ENCODE measurements at places on chromosomes 1 and 21. TPM values are rescaled to one million over a fixed set of nuclear protein-coding genes. Genes with fewer than 3 reads are reported as not detected.

DNA sequence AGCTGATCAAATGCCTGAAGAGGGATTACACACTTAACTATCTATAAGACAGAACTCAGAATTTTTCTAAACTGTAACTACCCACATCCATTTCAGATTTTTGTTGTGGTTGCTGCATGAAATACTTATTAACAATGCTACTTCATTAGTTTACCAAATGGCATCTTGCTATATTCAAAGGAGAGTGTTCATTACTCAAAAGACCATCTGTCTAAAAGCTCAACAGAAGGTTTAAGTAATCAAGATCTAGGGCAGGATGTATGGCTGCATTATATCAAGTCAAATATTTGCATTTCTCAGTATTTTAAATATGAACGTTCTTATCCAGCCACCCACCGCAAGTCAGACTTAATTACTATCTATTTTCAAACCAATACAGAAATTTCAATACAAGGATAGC is 79.9 kb downstream of the SIPA1L2 start:
- DNase-seq = no peak

DNA sequence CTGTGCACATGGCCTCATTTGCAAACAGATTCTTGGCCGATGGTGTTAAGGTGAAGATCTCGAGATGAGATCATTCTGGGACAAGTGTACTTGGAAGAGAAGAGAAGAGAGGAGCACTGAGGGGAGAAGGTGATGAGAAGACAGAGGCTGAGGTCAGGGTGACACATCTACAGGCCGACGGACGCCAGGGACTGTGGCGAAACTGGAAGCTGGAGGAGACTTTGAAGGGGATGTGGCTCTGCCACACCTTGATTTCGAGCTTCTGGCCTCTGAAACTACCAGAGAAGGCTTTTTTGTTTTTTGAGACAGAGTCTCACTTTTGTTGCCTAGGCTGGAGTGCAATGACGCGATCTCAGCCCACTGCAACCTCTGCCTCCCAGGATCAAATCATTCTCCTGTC is 137.5 kb upstream of the TMEM51 start:
- DNase-seq = no peak

GRCh38 chr1:19651141-19651737 is 7.1 kb downstream of the NBL1 start:
- DNase-seq = peak; percentile 16

DNA sequence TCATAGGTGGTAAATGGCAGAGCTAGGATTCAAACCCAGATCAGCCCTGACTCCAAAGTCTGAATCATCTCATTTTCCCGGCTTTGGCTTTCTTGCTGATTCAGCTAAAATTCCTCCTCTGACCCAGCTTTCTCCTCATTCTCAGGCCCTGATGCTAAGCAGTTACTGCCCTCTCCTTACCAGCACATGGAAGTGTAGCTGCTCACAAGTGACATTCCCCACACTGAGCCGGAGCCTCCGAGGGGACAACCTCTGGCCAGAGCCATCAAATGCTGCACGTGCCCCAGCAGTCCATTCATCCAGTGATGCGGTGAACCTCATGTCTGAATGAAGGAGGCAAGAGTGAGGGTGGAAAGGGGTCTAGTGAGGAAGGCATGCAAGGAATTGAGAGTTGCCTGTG is 11.1 kb downstream of the ITGA10 start:
- DNase-seq = no peak

DNA sequence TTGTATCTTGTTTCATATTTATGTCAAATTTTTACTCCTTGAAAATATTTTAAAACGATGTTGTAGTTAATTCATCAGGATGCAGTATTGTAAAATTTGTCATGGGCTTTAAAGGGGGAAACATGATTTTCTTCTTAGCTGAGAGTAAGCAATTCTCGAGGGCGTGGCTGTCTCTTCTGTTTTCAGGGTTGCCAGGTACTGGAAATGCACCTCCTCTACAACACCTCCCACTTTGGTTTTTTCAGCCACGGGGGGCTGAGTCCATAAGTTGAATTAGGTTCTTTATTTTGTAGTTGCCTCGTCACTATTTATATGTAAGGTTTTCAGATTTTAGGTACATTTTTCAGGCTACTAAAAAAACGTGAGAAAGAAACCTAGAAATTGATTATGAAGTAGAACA is 64.0 kb downstream of the PRDM2 start:
- no peak for DNase-seq

GRCh38 chr21:28908351-28908750 is 84.3 kb downstream of the LTN1 start:
- no peak for DNase-seq

GRCh38 chr1:112358798-112359408 is 37.1 kb upstream of the CTTNBP2NL start:
- DNase-seq = peak; percentile 45

DNA sequence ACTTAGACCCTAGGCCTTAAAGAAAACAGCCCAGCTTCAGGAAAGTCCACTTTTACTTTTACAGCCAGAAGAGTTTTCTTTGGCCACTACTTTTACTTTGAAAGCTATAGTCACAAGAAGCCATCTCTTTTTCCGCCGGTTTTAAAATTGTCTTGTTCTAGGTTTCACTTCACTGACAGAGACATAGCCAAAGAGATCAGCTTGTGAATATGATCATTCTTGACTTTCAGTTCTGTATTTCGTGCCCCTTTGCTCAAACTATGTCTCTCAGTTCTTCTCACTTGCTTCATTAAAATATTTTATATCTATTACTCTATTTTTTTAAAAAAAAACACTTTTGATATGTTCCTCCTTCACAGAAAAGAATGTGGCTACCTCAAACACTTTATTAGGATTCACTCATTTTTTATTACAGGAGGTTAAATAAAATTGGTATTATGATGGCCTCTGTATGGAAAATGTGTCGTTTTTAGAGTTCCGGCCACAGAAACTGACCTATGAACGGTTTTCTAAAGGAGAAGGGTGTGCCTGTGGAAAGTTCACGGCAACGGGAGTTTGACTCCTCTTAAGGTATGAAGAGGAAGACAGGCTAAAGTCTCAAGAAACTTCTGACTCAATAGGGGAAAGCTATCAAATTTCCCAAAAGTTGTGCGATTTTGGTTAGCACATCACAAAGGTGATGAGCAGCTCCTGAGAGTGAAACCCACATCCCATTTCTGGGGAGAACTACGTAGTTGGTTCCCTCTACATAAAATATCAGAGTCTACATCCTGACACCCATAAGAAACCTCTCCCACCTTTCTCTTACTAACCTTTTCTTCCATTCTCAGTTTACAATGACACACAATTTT is 1.2 kb downstream of the MCOLN2 start:
- peak; percentile 11 for DNase-seq

DNA sequence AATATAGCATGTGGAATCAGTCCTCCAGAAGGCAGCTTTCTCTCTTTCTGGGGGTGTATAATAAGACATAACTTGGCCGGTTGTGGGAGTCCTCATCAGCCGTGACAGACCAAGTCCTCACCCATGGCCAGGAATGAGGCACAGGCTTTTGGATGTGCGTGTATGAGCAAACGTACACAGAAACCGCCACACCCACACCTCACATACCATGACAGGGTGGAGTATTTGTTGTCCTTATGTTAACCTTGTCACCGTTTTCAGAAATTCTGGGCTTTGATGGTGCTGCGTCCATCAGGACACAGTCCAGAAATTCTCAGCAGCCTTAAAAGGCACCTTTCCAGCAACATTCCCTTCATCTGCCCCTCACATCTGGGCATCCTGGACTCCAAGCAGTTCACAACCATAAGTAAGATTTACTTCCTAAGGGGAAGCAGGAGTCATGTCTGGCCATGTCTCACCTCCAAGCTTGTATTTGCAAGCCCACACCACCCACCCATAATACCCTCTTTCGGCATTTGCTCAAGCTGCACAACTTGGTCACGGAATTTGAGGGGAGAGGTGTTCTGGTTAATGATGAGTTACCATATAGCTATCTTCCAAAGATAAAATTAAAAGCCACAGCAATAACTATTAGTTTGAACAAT is 12.4 kb downstream of the C1orf116 start:
- peak; percentile 100 for DNase-seq

- peak; percentile 57 for DNase-seq
These were observed 180.6 kb downstream of the PAPPA2 start for GRCh38 chr1:176643536-176643935.

GRCh38 chr1:234618737-234619049 is 8.7 kb upstream of the IRF2BP2 start:
- no peak for DNase-seq

GRCh38 chr1:151621351-151621750 is 9.5 kb downstream of the SNX27 start:
- DNase-seq = no peak

DNA sequence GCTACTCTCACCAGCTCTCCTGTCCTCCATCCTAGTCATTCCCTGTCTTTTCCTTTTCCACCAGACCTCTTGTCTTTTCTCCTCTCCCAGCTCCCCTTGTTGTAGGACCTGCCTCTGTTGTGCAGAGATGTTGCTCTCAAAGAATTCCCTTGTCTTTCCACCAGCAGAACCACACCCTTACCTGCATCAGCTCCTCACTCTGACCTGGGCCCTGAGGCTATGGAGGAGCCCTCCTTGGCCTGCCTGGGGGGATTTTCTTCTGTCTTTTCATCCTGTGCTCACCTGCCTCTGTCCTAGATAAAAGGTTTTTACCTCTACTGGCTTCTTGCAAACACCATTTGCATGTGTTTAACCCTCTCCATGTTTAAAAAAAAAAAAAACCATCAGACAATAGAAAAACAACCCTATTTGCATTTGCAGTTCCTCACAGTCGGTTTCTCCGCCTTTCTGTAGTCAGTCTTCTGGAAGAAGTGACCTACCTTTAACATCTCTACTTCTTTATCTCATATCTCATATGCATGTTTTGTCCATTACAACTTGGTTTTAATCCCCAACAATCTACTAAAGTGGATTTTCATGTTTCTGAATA is 12.1 kb downstream of the FCRL5 start:
- no peak for DNase-seq

- no peak for DNase-seq
These were observed 61.4 kb upstream of the PAX7 start for GRCh38 chr1:18569251-18569650.

GRCh38 chr1:208028526-208028925 is 117.6 kb upstream of the CD34 start:
- no peak for DNase-seq

GRCh38 chr1:203551550-203551949 is 57.6 kb downstream of the OPTC start:
- peak; percentile 72 for DNase-seq

DNA sequence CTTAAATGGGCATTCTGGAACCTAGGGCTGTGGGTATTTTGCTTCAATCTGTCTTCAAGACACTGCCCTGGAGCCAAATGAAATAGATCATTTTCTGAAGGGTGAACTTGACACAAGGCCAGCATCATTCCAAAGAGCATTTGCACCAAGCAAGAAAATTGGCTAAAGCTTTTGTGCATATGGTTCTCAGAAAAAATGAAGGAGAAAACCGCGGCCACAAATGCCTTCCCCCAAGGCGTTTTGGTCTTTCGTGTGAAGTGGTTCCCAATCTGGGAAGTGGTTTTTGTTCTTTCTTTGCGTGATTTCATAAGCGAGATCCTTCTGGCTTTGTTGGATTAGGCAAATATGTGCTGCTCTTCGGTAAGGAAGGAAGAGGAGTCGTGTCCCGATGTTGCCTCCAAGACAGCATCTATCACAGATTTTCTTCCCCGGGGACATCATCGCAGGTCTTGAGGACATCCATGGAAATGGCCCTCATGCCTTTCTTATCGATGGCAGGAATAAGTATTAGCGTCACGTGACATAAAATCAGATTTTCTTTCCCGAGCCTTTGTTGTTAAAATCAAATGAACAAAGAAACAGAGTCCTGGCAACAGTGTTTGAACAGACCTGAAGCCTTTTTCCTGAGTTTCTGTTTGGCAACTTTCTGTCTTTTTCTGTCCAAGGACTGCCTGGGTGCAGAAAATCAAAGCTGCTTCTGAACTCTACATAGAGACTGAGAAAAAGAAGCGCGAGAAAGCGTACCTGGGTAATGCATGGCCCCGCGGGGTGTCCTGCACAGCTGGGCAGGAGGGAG is 31.0 kb downstream of the ATP5PO start:
- no peak for DNase-seq

DNA sequence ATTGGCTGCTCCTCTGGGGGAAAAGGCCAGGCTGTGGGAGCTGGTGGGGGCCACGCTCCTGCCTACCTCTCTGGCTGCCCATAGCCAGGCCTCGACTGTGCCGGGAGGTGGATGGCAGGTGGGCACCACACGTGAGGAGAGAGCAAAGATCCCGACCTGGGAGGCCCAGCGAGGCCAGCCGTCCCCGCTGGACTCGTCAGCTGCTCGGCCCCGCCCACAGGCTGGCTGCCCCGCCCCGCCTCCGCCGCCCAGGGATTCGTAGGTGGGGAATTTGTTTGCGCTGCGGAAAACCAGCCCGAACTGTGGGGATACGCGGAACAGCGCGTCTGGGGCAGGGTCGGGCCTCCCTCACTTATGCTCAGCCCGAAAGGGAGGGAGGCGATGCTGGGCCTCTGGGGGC is 31.7 kb downstream of the TP73 start:
- no peak for DNase-seq

GRCh38 chr1:63049135-63049534 is 265.2 kb downstream of the ATG4C start:
- no peak for DNase-seq

DNA sequence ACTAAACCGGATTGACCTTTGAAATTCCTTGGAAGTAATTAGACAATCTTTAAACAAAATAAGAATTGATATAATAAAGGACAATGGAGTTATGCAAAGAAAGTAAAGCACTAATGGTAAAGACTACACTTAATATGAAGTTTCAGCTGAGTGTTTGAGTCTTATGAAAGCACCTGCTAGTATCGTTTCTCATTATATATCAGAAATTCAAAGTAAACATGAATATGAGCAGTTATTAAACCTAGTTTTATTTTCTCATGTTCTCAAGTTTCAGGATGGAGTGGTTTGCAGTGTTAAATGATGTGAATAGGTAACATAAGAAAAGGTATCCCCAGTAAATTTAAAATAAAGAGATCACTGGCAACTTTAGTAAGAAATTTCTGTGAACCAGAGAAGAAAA is 188.6 kb downstream of the ZP4 start:
- no peak for DNase-seq

GRCh38 chr1:87497380-87498203 is 168.9 kb downstream of the LMO4 start:
- peak; percentile 47 for DNase-seq

- no peak for DNase-seq
These were observed 84.9 kb upstream of the CXADR start for GRCh38 chr21:17427831-17428483.

The DMBX1 gene
- 2.4 TPM for total RNA-seq

The F3 gene
- 8.0 TPM for total RNA-seq

The LMX1A gene
- not detected for total RNA-seq

The MEGF6 gene
- total RNA-seq = 32.5 TPM

The AKR7A3 gene
- 0.40 TPM for total RNA-seq

The DENND2C gene
- total RNA-seq = 2.0 TPM

The PTGER3 gene
- 0.11 TPM for total RNA-seq

The TMEM269 gene
- not detected for total RNA-seq

The IL20 gene
- not detected for total RNA-seq

The LENEP gene
- total RNA-seq = not detected

All from PC-3 (cell line).